AG10803 (cell line): ENCODE measurements at places on chromosomes 6 and 20.

DNA sequence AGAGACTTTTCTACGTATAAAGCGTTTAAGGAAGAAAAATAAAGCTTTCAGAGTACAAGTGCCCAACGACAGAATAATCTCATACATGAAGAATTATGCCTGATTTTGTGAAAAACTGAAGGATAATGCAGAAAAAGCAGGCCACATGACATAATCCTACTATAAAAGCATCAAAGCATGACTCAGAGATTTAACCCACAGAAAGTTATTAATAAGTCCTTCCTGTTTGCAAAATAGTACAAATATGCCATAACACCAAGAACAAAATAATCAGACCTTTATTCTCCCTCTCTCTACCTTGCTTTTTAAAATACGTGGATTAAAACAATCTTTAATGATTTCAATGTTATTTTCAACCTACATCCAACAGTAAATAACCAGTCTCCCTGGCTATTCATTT, 118.6 kb upstream of the BCLAF1 start:
- peak; percentile 37 for DNase-seq

DNA sequence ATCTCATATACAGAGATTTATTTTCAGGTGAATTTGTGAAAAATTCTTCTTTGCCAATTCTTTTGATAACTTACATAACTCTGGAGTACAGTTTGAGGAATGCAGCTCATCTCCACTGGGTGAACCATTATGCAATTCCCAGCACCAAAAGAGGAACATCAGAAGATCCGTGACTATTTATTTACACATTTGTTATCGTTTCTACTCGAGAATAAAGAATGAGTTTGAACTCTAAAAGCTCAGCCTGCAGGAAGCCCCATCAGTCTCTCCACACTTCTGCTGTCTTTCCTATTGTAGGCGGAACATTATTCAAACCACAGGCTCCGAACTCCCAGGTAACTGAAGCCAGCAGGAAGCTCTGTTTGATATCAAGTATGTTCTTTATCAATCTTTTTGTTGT, 95.9 kb upstream of the IFNGR1 start:
- DNase-seq: peak; percentile 11

- DNase-seq: peak; percentile 1
Measured at GRCh38 chr6:138724015-138724414, 49.6 kb upstream of the CCDC28A start.

DNA sequence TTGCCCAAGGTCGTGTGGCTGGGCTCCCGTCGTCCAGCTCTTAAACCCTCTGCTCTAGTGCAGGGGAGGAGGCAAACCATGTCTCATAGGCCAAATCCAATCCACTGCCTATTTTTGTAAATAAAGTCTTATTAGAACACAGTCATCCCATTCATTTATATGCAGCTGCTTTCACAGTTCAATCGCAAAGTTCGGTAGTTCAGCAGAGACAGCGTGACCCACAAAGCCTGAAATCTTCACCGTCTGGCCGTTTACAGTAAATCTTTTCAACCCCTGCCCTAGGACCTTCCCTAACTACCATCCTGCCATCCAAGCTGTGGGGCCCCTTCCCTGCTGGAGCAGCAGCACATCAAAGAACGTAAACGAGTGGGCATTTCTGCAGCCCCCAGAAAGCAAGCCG, 65.9 kb downstream of the EYA2 start:
- no peak for DNase-seq

GRCh38 chr20:61407561-61407960, 155.5 kb downstream of the CDH4 start:
- no peak for DNase-seq

DNA sequence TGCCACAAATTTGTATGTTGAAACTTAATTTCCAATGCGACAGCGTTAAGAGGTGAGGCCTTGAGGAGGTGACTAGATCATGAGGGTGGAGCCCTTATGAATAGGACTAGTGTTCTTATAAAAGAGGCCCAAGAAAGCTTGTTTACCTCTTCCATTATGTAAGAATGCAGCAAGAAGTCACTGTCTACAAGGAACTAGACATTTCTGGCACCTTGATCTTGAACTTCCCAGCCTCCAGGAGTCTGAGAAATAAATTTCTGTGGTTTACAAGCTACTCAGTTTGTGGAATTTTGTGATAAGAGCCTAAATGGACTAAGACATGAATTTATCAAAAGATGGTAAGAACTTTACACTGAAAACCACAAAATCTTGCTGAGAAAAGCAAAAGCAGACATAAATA, 173.6 kb upstream of the SGK1 start:
- DNase-seq: no peak

DNA sequence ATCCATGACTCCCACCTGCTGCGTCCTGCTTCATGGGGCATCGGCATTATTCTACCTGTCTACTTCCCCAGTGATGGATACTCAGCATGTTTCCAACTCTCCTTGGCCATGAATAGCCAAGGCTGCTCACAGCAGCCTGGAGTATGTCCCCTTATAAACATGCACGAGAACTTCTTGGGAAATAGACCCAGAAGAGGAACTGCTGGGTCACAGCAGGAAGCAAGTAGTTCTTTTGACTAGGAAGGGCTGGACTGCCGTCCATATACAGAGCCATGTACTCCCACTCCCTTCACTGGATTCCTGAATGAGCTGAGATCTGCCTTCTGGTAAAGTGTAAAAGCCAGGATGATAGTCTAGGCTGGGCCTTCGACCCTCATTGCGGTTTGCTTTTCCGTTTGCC, 106.3 kb upstream of the KCNK16 start:
- no peak for DNase-seq

DNA sequence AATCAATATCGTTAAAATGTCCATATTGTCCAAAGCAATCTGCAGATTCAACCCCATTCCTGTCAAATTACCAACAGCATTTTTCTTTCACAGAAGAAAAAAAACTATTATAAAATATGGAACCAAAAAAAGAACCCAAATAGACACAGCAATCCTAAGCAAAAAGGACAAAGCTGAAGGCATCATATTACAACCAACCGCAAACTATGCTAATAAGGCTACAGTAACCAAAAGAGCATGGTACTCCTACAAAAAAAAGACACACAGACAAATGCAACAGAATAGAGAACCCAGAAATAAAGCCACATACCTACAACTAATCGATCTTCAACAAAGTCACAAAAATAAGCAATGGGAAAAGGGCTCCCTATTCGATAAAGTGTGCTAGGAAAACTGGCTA, 49.2 kb downstream of the RNGTT start:
- peak; percentile 4 for DNase-seq

GRCh38 chr6:156658966-156659821, 118.0 kb upstream of the ARID1B start:
- DNase-seq: peak; percentile 34
